Glutamatergic neuron (in vitro differentiated cells): ENCODE measurements at places on chromosomes 11 and 22.

DNA sequence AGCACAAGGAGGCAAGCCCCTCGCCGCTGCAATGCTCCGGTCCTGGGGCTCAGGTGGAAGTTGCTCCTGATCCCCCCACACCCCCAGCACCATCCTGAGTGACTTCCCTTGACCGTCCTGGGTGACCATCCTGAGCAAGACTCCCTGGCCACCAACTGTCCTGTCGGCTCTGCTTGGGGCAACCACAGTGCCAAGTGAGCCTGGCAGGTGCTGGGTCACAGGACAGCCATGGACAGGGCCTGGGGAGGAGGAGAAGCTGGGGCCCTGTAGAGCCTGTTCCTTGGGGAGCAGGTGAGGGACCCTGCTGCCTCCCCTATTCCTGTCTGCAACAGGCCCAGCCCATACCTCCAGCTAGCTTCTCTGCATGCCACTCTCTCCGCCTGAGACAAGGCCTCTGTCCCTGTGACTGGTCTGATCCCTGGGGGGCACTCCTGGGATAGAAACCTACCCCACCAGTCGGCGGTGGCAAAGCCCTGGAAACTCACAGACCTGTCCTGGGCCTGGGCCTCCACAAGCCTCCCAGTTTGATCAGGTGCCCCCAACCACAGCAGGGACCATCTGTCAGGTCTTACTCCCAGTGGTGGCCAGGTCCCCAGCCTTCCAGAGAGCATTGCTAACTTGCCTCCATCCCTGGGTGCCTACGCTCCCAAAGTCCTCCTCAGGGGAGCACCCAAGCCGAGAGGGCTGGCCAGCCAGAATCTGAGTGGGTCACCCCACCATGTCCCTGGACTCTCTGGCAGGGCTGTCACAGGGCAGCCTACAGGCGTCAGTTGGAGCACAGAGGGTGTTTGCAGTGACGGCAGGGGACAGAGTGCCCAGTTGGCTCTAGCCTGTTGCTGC, 68.7 kb upstream of the WNT7B start:
- DNase-seq = no peak

DNA sequence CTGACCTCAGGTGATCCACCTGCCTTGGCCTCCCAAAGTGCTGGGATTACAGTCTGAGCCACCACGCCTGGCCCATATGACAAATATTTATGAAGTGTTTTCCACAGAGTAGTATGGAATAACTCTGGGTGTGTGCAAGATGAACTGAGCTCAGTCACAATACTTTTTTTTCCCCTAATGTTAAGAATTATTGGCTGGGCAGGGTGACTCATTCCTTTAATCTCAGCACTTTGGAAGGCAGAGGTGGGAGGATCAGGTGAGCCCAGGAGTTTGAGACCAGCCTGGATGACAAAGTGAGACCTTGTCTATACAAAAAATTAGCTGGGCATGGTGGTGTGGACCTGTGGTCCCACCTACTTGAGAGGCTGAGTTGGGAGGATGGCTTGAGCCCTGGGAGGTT, 6.4 kb downstream of the PTPRJ start:
- DNase-seq = no peak

- DNase-seq = no peak
Observed at GRCh38 chr22:27778294-27779090, 23.1 kb downstream of the MN1 start.

DNA sequence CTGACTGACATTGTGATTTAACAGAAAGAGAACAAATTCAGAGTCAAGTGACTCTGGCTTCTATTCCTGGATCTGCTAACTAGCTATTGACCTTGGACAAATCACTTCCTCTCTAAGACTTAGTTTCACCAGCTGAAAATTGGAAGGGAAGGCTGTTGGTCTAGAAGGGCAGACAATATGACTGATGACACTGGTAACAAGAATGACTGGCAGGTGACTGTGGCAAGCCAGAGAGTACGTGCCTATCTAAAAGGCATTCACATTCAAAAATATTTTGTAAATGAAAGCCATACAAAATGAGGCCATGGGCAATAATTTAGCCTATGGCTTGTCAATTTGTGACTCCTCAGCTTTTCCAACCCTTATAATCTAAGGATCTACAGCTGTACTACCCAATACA, 23.5 kb downstream of the SERGEF start:
- no peak for DNase-seq

- DNase-seq = no peak
Observed at GRCh38 chr11:129945373-129945772, 50.0 kb upstream of the NFRKB start.
